ENCODE measurements at places on chromosomes 7 and 10.

- DNase-seq, result no peak
Observed at GRCh38 chr7:114765331-114766040, 156.4 kb upstream of the MDFIC start.

DNA sequence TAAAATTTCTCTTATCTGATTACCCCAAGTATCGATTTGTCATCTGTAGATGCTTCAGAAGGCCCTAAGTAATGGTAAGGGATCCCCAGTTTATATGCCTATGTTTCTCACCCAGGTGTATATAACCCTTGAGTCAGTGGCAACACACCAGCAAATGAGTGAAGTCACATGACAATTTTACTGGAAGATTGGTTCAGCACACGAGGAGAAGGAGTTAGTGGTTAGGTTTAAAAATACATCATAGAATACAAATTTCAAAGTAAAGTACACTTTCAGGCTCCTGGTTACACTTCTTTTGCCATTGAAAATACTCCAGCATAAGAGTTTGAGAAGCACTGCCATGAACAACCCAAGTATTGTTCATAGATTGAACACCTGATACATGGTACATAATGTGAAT, 29.7 kb upstream of the CAPZA2 start:
- no peak for DNase-seq

DNA sequence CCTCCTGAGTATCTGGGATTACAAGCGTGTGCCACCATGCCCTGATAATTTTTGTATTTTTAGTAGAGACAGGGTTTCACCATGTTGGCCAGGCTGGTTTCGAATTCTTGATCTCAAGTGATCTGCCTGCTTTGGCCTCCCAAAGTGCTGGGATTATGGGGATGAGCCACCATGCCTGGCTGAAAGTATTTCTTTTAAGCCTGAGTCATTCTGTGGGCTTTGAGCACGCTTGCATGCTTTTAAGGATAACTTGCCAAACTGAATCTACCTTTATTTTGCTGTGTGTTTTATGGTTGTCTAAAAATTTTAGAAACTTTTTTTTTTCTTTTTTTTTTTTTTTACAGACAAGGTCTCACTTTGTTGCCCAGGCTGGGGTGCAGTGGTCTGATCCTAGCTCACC, 33.2 kb downstream of the CNNM2 start:
- DNase-seq, result no peak

DNA sequence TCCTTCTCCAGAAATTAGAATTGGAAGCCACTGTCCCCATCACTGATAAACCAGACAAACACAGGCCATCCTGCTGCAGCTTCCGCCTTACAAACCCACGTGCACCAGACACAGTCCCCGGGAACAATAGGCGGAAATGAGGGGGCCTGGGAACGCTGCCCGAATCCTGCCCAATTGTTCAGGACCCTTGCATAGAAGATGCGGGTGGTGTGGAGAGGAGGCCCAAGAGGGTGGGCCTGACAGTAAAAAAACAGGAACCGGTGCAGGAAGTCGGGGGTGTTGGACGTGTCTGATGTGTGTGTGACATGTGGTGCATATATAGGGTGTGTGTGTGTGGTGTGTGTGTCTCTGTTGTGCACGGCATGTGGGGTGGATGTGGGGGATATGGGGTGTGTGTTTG, 26.5 kb upstream of the CHST15 start:
- DNase-seq, result no peak

DNA sequence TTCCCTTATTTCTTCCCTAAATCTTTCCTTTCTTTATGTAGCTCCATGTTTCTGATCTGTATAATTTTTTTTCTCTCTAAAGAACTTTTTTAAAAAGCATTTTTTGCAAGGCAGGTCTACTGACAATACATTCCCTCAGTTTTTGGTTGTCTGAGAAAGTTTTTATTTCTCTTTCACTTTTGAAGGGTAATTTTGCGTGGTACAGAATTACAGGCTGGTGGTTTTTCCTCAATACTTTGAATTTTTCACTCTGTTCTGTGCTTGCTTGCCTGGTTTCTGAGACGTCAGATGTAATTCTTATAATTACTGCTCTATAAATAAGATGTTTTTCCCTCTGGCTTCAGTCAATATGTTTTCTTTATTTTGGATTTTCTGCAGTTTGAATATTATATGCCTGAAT, 205.4 kb upstream of the VSTM2A start:
- DNase-seq, result no peak

GRCh38 chr7:134741907-134742635, 37.4 kb upstream of the CALD1 start:
- peak; percentile 56 for DNase-seq

DNA sequence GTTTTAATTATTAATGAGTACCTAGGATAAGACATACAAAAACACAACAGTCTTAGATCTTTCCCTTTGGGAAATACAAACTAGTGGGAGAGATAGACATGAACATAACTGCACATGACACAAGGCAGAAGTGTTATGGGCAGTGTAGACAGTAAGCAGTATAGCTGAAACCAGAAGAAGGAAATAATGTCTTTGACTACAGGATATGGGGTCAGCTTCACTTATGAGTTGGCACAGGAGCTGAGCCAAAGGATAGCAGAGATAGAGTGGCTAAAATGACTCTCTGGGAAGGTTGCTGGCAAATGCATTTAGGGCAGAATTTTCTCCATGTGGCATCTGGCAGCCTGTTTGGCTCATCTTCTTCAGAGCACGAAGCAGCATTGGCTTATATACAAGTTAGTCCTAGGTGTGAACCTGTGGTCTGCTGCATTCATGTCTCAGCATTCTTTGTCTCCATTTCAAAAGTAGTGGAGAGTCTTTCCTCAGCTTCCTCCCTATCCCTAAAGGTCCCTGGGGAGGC, 60.3 kb upstream of the FEZF1 start:
- DNase-seq, result no peak

- peak; percentile 62 for DNase-seq
Observed at GRCh38 chr7:80392229-80393169, 119.4 kb downstream of the GNAT3 start.

DNA sequence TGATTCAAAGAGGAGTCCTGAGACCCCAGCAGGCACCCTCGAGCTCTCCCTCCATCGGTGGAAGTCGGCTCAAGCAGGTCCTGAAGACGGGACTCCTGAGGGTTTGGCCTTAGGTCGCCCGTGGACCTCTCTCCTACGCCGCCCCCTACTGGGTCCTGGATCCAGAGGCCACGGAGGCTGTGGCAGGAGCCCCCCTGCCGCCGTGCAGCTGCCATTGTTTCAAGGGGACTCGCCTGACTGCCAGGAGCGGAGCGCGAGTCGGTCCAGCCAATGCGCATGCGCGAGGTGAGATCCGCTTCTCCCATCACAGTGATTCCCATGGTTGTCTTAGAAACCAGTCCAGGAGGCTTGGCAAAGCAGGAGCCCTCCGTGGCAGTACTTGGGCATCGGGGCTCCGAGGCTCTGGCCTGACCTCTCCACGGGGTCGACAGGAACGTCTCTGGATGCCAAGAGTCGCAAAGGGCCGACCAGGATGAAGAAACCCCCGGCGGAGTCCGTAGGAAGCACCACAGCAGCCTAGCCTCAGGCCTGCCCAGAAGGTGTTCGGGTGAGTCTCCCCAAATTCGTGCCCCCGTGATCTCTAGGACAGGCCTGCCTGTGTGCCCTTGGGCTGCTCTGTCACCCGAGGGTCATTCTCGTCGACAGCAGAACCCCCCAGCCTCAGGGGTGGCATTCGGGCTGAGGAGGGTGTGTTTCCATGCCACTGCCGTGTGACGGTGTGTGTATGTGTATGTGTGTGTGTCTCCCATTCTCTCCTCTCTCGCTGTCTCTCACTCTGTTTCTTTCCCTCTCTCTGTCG, 322.3 kb downstream of the ZNF716 start:
- no peak for DNase-seq

DNA sequence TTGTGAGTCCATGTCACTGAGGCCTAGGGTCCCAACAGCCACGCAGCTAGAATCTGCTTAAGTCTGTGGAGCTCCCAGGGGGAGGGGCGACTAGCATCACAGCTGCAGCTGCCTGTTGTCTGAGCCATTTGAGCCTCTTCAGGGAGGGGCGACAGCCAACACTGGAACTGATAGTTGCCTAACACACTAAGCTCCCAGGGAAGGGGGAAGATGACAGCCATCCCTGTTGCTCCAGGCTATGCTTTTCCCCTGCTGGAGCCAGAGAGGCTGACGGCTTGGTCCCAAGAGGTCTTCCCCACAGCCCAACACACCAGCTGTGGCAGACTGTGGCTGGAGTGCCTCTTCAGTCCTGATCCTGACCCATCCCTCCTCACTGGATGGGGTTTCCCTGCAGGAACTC, 817.5 kb downstream of the NXPH1 start:
- no peak for DNase-seq

- DNase-seq, result no peak
Observed at GRCh38 chr7:98834949-98835348, 34.9 kb downstream of the TMEM130 start.

GRCh38 chr7:138382862-138383565, 77.0 kb upstream of the TRIM24 start:
- DNase-seq, result no peak

GRCh38 chr7:74655768-74656440, 1.6 kb upstream of the GTF2I start:
- no peak for DNase-seq

DNA sequence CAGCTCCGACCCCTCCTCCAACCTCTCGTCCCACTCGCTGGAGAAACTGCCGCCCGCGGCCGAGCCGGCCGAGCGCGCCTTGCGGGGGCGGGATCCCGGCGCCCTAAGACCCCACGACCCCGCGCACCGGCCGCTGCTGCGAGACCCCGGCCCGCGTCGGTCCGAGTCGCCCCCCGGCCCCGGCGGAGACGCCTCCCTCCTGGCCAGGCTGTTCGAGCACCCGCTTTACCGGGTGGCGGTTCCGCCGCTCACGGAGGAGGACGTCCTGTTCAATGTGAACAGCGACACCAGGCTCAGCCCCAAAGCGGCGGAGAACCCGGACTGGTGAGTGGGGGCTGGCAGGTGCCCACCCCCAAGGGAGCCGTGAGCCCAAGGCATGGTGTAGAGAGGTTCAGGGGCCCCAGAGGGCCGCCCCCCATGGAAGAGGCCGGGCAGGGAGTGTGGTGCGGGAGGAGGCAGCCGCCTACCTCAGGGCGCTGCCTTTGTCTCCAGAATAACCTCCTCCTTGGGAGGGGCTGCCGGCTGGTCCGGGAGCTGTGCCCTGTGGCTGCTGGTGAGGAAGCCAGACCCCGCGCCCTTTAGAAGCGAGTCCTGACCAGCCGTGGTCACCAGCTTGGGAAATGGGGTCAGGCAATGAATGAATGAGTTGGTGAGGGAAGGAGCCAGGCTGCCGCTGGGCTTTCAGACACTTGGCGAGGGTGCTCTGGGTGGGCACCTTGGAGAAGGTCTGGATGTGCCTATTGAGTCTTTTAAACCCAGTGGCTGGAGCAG, 1.3 kb downstream of the FAM20C start:
- no peak for DNase-seq

- no peak for DNase-seq
Observed at GRCh38 chr7:107579554-107579884, 527 bp upstream of the BCAP29 start.

DNA sequence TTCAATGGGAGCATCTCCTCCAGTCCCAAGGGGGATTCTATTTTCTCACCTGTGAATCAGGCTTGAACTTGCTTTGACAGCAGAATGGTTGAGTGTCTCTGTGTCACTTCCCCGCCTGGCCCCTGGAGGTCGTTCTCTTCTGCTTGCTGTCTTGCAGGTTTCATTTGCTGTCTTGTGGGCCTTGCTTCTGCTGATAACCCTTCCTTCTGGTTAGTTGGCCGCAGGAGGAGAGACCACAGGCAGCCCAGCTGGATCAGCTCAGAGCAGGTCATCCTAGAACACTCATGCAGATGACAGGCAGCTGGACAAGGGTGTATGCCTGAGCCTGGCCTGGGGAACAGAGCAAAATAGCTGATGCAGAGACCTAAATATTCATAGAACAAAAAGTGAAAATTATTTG, 344.2 kb upstream of the ADARB2 start:
- no peak for DNase-seq

DNA sequence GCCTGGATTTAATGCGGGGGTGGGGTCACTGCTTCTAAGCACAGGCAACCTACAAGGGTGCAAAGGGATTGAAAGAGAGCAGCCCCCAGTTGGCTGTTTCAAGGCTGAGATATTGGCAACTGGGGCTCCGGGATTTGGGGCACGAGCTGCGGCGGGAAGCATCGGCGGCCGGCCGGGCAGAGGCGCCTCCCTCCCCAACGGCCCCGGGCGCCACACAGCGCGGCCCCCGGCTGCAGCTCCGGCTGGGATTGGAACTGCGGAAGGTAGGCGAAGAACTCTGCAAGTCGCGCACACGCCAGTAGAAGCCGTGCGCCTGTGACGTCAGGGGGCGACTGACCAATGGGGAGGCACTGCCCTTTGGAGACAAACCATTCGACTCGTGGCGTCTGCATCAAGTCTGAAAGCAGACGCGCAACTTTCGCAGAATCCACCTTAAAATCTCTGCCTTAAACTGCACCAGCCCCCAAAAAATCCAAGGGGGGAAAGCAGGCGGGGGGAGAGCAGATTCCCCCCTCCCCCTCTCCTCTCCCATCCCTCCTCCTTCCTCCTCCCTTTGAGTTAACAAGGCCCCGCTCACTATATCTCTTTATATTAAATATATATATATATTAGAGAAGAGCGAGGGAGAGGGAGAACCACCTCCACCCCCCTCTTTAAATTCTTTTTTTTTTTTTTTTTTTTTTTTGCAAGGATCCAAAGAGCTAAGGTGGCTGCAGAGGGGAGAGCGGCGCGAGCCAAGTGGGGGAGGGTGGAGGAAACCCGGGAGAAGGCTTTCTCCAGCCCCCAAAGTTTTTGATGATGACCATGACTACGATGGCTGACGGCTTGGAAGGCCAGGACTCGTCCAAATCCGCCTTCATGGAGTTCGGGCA, at the start of gene DLX6:
TSS of gene DLX6 (plus strand) at position 371 of the 872 bp plus-strand sequence. CDS start at position 796, 425 bp downstream.
- no peak for DNase-seq

- DNase-seq, result no peak
Observed at GRCh38 chr7:151690606-151691005, 170.9 kb upstream of the RHEB start.

- no peak for DNase-seq
Observed at GRCh38 chr7:55593172-55593514, 20.8 kb upstream of the VOPP1 start.

All from renal cortical epithelial cell (primary cell).